NCI-H1436 (cell line): ENCODE measurements at places on chromosomes 4 and X.

DNA sequence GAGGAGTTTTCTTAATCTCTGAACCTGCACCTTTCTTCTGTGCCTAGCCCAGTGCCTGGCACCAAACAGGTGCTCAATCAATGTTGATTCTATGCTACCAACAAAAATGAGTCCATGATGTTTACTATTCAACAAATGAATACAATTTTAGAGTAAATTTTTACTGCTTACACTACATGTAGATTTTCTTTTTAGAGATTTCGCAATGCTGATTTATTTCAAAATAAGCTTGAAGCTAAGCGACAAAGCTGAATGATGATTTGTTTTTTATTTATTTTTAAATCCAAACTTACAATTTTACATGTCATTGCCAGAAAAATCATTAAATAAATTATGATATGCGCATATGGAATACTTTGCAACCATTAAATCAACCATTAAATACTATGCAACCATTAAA, 55.7 kb downstream of the AR start:
- no peak for DNase-seq

- DNase-seq, result no peak
Observed at GRCh38 chrX:134020910-134021309, 35.5 kb upstream of the GPC3 start.

- DNase-seq, result no peak
Observed at GRCh38 chr4:101141230-101141629, 206.1 kb downstream of the PPP3CA start.

- no peak for DNase-seq
Observed at GRCh38 chr4:154939851-154940250, 158.8 kb downstream of the RBM46 start.

GRCh38 chr4:12165616-12166015, 736.9 kb upstream of the HS3ST1 start:
- DNase-seq, result no peak

- no peak for DNase-seq
Observed at GRCh38 chr4:85050736-85051135, 84.2 kb upstream of the WDFY3 start.

DNA sequence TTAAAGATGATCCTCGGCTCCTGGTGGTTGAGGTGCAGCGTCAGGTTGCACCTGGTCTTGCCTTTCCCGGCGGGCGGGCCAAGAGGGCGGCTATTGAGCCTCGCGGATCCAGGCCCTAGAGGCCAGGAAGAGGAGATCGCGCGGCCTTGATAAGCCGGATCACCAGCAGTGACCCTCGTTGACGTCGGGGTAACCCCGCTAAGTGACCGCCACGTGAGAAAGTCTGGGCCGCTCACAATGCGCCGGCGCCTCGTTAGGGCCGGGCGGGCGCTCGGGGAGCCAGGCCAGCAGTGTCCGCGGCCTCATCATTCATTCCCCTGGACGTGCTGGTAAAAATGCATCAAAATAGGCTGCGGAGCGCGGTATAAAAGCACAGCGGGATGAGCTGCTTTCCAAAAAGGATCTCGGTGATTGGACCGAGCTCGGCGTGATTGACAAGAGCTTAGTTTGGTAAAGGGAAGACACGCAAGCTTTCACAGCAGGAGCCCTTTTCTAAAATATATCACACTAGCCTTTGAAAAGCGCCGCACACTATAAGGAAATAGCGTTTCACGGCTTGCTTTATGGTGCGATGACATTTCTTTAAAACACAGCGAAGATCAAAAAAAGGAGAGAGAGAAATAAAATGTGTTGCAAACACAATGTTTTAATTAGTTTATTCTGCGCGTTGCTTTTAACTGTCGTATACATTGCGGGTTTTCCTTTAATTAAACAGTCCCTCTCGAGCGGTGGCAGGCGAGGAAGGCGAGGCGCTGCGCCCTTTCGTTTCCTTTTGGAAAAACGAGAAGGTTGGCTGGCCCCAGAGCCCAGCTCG, 15.9 kb upstream of the ZIC3 start:
- no peak for DNase-seq

GRCh38 chr4:102537269-102537668, 36.1 kb downstream of the NFKB1 start:
- no peak for DNase-seq

GRCh38 chr4:146095091-146095690, 80.3 kb upstream of the LSM6 start:
- peak; percentile 4 for DNase-seq

GRCh38 chr4:38820329-38821061, 15.9 kb upstream of the TLR1 start:
- no peak for DNase-seq

DNA sequence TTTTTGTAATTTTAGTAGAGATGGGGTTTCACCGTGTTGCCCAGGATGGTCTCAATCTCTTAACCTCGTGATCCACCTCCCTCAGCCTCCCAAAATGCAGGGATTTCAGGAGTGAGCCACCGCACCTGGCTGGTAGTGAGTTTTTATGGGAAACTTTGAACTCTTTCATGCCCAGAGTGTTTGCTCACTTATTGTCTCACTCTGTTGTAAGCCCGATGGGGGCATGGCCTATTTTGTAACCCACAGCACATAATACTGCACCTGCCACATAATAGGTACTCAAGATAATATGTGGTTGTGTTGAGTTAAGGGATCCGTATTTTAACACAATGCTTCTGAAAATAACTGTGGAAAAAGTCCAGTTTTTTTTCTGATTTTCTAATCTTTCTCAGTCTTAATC, 109.6 kb upstream of the GIMD1 start:
- DNase-seq, result peak; percentile 44

DNA sequence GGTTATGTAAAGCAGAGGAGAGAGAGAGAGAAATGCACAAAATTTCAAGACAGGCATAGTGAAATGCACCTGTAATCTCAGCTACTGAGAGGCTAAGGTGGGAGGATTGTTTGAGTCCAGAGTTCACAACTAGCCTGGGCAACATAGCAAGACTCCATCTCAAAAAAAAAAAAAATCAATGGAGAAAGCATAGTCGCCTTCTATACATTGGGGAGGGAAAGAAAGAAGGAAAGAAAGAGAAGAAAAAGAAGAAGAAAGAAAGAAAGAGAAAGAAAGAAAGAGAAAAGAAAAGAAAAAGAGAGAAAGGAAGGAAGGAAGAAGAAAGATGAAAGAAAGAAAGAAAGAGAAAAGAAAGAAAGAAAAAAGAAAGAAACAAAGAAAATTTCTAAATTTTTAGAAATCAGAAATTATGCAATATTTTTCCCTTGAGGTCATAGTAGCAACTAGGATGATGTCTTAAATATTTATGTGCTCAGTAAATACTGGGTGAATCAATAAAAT, 53.4 kb downstream of the DKK2 start:
- no peak for DNase-seq

DNA sequence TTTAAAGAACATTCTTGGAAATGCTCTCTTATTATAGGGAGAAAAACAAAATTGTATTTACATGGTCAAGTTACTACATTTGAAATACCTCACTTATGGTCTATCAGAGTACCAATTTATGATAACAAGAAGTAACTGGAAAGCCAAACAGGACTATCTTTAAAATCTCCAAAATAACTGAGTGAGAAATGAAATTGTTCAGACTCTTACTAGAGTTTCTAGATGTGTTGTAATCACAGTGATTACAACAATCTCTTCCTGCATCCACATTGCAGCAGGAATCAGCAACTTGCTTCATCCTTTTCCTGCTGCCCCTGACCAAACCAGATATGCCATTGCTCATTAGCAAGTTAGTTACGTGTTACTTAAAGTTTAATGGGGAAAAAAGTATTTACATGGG, 245.2 kb upstream of the SMIM31 start:
- DNase-seq, result no peak

DNA sequence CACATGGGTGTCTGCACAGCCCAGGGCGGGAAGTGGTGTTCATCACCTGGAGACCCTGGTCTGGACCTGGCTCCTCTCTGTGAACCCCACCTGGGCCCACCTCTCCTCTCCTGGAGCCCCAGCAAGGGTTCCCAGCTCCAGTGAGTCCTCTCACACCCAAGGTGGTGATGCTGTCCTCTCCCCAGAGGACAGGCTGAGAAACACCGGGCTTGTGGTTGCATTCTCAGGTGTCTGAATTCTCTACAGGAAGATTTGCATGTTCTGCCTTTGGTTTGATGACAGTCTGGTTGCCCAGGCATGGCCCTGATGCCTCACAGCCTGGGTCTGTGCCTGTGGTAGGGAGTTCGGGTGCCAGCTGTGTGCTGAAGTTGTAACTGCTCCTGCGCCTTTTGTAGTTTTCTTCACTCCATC, 3.8 kb downstream of the MAEA start:
- no peak for DNase-seq

DNA sequence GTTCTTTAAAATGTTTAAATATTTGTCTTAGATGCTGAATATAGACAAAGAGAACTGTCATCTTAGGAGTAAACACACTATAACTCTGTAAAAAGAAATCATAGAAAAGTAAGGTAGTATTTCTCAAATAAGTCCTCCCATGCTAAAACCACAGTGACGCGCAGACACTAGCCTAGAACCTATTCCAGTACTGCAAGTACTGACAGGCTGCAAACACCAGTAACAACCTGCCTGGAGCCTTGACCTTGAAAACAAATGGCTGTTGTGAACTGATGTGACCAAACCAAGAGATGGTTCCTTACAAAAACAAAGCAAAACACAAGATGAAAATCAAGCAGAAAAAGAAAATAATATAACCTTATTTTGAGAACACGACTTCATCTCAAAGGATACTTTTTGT, 8.5 kb downstream of the TIFA start:
- DNase-seq, result no peak

DNA sequence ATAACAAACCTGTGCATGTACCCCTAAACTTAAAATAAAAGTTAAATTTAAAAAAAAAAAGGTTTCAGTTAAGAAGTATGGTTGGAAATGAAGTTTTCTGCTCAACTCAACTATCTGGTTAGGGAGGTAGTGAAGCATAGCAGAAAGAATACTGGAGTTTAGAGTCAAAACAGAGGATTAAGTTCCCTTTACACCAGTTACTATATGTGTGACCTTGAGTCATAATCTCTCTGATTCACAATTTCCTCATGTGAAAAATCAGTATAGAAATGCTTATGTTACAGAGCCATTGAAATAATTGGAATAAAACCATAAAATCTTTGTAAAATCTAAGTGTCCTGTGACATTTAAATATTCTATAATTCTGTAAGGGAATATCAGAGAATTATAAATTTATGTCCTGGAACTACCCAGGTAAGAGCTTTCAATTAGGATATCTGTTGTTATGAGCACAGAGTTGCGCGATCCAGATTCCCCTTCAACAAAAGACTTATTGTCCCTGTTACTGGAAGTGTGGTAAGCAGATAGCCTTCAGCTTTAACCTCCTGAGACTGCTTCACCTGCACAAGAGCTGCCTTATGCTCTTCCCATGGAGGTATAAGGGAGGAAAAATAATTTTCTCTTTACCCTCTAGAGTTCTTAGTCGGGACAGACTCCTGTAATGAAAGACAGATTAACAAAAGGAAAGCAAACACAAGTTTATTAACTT, 203.8 kb upstream of the NRK start:
- no peak for DNase-seq

- DNase-seq, result peak; percentile 39
Observed at GRCh38 chr4:152679414-152680281, at the start of gene TMEM154. Gene TMEM154 (minus strand): TSS chr4:152679997. CDS start chr4:152679933, 64 bp downstream.

DNA sequence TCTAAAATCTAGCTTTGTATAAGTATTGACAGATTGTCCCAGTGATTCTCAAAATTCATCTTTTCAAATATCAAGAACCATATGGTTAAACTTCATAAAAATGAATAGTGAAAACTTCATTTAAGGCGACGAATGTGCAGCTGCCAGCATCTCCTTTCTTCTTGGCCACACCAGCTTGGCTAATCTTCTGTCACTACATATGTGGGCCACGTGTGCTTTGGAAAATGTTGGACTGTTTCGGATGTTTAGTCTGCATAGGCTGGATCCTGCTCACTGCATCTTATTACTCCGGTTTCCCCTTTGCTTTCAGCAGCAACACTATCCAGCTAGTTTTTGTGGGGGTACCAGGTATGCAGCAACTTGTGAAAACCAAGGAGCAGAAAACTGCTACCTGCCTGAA, 221.9 kb downstream of the BMPR1B start:
- DNase-seq, result no peak

GRCh38 chr4:135325264-135325663, 1123.7 kb upstream of the PABPC4L start:
- DNase-seq, result no peak

DNA sequence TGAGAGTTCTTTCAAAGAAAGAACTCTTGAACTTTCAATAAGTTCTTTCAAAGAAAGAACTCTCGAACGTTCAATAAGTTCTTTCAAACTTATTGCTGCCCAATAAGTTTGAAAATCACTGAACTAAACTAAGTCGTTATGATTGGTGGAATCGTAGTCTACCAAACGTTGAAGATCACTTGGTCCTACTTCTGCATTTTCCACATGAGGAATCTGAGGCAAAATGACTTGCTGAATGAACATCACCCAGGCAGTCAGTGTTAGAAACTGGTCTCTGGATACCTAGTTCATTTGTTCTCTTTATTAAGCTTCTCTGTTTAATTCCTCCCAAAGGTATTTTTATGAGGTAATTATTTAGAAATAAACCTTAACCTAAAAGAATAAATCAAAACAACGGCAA, 7.1 kb upstream of the CNOT6L start:
- no peak for DNase-seq

GRCh38 chr4:87274803-87275202, 47.9 kb downstream of the HSD17B13 start:
- DNase-seq, result no peak

GRCh38 chrX:102155806-102156179, at the start of gene BEX5:
Gene BEX5 (minus strand): TSS chrX:102155977. CDS start chrX:102154265, 1,712 bp downstream.
- DNase-seq, result peak; percentile 82

DNA sequence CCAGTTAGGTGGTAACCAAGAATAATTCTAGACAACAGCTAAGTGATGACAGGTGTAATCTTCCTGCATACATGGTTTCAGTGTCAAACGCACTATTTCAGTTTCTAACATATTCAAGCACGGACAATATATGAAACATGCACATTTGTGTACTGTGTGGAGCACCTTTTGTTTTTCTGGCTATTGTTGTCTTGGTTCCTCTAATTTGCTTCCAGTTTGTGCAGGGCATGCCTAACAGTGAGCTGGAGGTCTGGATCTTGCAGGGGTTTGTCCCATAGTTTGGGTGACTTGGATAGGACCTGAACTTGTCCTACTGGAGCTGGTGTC, 70.5 kb upstream of the TBC1D9 start:
- DNase-seq, result no peak

- no peak for DNase-seq
Observed at GRCh38 chrX:15418707-15419181, 34.5 kb upstream of the VEGFD start.

DNA sequence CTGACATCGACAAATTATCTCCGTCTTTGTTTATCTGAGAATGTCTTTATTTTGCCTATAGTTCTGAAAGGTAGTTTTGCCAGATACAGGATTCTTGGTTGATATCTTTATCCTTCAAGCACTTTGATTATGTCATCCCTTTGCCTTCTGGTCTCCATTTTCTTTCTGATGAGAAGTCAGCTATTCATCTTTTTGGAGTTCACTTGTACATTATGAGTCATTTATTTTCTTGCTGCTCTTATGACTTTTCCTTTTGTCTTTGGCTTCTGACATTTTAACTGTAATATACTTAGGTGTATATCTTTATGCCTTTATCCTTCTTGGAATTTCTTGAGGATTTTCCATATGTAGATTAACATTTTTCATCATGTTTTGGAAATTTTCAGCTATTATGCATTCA, 51.4 kb downstream of the SHROOM4 start:
- no peak for DNase-seq

- DNase-seq, result no peak
Observed at GRCh38 chr4:122688529-122689140, 43.9 kb upstream of the BBS12 start.

GRCh38 chrX:108732630-108733321, 3.6 kb downstream of the IRS4 start:
- DNase-seq, result no peak
